ENCODE measurements at places on chromosomes 13 and 19.

DNA sequence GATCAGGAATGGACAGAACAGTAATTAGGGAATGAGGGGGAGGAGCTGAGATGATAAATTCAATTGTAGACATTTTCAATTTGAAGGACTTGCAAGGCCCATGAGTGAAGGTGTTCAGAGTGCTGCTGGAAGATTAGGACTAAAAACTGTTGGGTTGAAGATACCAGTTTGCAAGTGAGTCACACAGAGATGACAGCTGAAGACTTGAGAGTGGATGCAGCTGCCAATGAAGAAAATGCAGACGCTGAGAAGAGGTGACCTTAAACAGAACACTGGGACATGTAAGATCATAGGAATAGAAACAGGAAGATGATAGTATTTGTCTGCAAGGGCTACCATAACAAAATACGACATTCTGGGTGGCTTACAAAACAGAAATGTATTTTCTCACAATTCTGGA lies 1716.5 kb upstream of the SLC10A2 start:
- DNase-seq, result no peak
- H3K27ac ChIP-seq, result no peak overlapping the region
- no peaks in the 10 kb centered on the region for H3K36me3 ChIP-seq
- H3K4me3 ChIP-seq, result no peak overlapping the region

DNA sequence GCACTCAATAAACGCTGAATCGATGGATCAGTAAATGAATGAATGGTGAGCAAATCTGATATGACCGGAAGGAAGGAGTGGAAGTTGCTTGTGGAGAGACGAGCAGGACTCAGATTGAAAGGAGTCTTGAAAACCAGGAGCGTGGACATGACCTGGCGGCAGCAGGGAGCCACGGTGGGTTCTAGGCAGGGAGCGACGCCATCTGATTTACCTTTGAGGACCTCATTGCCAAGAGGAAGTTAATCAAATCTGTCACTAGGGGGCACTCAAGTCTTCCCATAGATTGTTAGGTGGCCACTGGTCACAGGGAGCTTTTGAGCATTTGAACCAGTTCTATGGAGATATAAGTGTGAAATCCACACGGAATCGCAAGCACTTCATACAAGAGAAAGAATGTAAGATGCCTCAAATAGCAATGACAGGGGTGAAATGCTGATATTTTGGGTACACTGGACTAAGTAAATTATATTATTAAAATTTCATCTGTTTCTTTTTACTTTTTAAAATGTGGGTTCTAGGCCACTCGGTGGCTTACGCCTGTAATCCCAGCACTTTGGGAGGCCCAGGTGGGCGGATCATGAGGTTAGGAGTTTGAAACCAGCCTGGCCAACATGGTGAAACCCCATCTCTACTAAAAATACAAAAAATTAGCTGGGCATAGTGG lies 9.2 kb upstream of the FBN3 start:
- peak; percentile 74 for DNase-seq
- peaks cover 16% of the 10 kb centered on the region for H3K4me1 ChIP-seq
- H3K4me3 ChIP-seq, result no peak overlapping the region
- no peaks in the 10 kb centered on the region for H3K36me3 ChIP-seq
- peaks cover 8% of the 10 kb centered on the region for H3K27me3 ChIP-seq
- peak overlapping the region; percentile 50 for H3K27ac ChIP-seq

DNA sequence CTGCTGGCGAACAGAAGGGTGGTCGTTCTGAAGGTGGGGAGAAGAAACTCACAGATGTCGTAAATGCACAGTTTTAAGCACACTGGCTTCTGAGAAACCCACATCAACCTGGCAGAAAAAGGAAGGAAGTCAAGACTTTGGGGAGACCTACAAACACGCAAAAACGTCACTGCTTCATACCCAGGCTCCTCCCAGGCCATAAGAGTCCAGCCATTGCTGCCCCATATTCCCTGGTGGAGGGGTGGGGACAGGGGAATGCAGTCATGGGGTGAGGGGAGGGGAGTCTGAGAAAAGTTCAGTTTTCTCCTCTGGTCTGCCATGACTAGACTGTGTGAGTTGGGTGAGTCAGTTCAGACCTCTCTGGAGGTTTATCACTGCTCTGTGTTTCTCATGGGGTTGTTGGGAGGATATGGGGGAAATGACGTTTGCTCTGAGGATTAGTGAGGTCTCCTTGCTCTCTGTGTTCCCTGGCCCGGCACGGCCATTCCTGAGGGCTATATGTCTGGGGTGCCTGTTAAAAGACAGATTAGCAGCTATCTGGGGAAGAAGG lies 139.0 kb downstream of the FLT1 start:
- no peak for DNase-seq
- no peak overlapping the region for H3K4me3 ChIP-seq
- H3K36me3 ChIP-seq, result peaks cover 2% of the 10 kb centered on the region
- H3K4me1 ChIP-seq, result peaks cover 11% of the 10 kb centered on the region
- no peak overlapping the region for H3K27ac ChIP-seq
- peaks cover 2% of the 10 kb centered on the region for H3K27me3 ChIP-seq

DNA sequence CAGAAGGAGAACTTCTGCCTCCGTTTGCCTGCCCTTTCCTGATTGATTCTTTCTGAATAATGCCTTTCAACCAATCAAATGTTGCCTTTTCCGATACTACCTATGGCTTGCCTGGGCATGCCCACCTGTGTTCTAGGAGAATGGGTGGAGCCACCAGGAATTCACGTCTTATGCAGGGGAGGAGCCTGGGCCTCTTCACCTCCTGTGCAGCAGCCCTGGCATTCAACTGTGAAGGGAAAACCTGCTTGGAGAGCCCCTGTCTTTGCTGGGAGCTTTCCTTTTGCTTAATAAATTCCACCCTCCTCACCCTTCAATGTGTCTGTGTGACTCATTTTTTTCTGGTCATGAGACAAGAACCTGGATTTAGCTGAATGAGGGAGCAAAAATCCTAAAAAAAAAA lies 730.7 kb downstream of the UQCRFS1 start:
- no peak overlapping the region for H3K27ac ChIP-seq
- peaks cover 2% of the 10 kb centered on the region for H3K4me1 ChIP-seq
- no peak for DNase-seq
- H3K4me3 ChIP-seq, result no peak overlapping the region

DNA sequence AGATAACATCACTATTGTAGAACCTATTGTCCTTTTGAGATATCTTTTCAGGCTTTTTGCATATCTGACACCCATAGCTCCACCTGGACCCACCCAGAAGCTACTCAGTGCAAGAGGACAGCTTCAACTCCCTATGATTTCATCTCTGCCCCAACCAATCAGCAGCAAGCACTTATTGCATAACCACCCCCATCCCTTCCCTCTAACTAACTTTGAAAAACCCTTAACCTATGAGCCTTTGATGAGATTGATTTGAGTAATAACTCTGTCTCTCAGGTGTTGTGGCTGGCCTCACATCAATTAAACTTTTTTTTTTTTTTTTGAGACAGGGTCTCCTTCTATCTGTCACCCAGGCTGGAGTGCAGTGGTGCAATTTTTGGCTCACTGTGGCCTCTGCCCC lies 13.4 kb upstream of the MTRF1 start:
- no peaks in the 10 kb centered on the region for H3K36me3 ChIP-seq
- no peak for DNase-seq
- H3K27ac ChIP-seq, result no peak overlapping the region
- H3K4me3 ChIP-seq, result no peak overlapping the region
- H3K4me1 ChIP-seq, result peaks cover 3% of the 10 kb centered on the region

DNA sequence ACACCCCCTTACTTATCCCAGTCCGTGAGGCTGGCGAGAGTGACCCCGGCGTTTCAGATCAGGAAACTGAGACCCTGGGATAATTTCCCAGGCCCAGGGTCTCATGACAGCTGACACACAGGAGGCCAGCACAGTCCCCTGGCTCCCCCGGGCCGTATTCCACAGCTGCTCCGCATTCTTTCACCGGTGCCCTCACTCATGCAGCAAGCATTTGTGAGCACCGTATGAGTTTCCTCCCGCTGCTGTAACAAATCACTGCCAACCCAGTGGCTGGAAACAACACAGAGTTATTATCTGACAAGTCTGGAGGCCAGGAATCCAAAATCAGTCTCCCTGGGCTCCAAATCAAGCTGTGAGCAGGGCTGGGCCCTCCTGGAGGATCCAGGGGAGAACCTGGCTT lies 21.3 kb downstream of the GADD45B start:
- no peak overlapping the region for H3K27ac ChIP-seq
- H3K36me3 ChIP-seq, result no peaks in the 10 kb centered on the region

DNA sequence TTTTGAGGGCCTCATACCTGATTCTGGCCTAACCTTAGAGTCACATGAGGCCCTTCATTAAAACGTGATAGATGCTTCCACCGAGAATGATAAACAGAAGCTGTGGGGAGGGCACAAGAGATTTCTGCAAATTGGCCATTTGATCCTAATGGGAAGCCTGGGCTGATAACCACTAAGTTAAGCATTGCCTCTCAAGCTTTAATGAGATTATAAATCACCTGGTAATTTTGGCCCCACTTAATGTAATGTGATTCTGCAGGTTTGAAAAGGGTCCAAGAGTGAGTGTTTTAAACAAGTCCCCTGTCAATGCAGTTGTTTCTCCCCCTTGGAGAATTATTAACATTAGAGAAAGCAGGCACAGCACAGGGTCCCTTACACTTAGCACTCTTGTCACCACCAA lies 42.0 kb downstream of the ZNF486 start:
- no peaks in the 10 kb centered on the region for H3K27me3 ChIP-seq
- H3K27ac ChIP-seq, result no peak overlapping the region
